ENCODE measurements at places on chromosomes 11 and 22.

DNA sequence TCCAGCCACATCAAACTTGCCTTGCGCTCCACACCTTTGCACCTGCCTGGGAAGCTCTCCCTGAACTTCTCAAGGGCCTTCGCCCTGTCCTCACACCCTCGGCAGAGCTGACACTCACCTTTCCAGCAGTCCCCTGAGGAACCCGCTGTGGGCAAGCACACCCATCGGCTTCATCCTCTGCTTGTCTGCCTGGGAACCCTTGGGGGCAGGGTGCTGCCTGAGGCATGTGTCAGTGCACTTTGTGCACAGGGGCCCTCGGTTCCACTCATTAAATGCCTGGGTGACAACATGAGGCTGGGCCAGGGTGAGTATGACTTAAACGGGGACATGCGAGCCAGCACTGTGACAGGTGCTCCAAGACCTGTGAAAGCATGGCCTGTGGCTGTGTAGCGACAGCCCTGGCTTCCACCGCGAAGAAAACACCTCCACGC is 2.6 kb upstream of the LRFN4 start:
- DNase-seq, result no peak

GRCh38 chr11:62266558-62266957 is 3.4 kb upstream of the SCGB2A2 start:
- DNase-seq, result no peak

DNA sequence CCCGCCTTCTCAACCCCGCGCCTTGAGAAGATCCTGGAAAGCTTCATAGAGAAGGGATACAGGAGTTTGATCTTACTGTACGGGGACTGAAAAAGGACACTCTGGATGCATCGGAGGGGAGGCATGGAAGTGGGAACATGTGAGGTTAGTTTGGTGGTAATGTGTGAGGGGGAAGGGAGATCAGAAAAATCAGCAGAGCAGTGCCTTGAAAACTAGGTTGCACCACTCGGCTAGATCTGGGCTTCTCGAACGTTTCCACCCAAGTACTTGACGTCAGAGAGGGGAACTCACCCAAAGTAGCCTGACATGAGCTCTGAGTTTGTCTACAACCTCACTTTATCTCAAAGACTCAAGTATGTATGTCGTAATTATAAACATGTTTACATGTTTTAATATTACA is 14.5 kb downstream of the USP35 start:
- no peak for DNase-seq

GRCh38 chr11:110243791-110244190 is 52.6 kb downstream of the RDX start:
- no peak for DNase-seq

GRCh38 chr11:12182676-12183541 is 72.5 kb downstream of the MICAL2 start:
- peak; percentile 30 for DNase-seq

- no peak for DNase-seq
Measured at GRCh38 chr11:25449091-25449490, 882.8 kb upstream of the ANO3 start.

GRCh38 chr11:64447831-64448598 is 89.1 kb downstream of the RPS6KA4 start:
- no peak for DNase-seq

DNA sequence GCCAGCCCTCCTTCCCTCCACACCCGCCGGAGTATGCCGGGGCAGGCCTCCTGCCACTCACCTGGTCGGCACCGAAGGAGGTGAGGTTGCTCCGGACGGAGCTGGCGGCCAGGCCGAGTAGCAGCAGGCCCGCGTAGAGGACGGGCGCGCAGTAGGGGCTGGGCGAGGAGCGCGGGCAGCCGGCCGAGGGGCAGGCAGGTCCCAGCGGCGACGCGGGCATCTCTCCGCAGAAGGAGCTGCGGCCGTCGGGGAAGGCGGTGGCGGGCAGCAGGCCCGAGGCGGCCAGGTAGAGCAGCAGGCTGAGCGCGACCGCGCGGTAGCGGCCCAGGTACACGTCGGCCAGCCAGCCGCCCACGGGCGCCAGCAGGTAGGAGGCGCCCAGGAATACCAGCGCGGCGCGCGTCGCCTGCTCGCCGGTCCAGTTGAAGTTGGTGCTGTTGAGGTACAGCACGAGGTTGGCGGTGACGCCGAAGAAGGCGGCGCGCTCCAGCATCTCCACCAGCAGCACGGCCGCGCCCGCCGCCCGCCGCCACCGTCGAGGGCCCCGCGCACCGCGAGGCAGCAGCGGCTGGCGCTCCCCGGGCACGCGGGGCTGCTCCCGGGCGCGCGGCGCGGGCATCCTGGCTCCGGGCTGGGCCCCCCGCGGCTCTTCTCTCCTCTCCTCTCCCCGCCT is 907 bp downstream of the SLC15A3 start:
- DNase-seq, result no peak

- no peak for DNase-seq
Measured at GRCh38 chr22:33426451-33426850, 368.3 kb upstream of the SYN3 start.

DNA sequence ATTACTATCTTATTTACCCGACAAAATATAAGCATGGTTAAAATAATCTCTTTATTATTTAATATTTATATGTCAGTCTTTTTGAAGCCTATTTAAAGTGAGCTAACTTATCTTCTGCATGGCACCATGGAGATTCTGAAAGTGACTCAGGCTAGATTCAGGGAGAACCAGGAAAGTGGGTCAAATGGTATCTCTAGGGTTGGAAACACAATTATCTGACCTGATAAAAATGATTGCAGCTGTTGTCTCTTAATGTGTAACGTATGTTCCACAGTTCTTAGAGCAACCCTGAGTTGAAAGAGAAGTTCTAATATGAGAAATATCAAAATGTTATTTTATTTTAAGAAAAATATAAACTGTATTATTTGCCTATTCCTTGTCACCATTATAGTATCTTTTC is 143.1 kb upstream of the CARD18 start:
- no peak for DNase-seq

- DNase-seq, result peak; percentile 21
Measured at GRCh38 chr11:75500742-75501141, 25.0 kb downstream of the GDPD5 start.

DNA sequence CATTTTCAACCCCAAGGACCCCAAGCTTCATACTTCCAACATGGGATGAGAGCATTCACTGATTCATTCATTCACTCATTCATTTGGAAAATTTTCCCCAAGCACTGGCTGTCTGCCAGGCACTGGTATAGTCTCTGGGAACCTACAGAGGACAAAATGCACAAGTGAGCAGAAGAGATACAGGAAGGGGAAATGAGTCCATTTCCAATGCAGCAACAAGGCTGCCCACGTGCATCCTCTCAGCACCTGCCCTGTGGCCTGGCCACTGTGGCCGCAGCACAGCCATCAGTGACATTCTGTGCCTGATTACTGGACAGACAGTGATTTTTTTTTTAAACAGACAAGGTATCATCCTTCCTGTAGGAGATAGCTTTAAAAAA is 96.0 kb upstream of the PITPNB start:
- DNase-seq, result no peak

- no peak for DNase-seq
Measured at GRCh38 chr11:96012086-96012824, 88.3 kb upstream of the MTMR2 start.

GRCh38 chr11:47564933-47565339 is 463 bp upstream of the PTPMT1 start:
- DNase-seq, result no peak

DNA sequence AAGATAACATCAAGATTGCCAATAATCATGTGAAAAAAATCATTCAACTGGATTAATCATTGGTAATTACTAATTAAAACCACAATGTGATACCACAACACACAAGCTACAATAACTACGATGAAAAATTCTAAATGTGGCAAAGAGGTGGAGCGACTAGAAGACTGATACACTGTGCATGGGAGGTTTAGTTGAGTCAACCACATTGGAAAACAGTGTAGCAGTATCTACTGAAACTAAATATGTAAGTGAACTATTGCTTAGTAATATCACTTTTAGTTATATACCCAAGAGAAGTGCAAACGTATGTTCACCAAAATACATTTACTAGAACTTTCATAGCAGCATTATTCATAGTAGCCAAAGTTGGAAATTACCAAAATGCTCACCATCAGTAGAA is 359.9 kb downstream of the ETS1 start:
- DNase-seq, result no peak

DNA sequence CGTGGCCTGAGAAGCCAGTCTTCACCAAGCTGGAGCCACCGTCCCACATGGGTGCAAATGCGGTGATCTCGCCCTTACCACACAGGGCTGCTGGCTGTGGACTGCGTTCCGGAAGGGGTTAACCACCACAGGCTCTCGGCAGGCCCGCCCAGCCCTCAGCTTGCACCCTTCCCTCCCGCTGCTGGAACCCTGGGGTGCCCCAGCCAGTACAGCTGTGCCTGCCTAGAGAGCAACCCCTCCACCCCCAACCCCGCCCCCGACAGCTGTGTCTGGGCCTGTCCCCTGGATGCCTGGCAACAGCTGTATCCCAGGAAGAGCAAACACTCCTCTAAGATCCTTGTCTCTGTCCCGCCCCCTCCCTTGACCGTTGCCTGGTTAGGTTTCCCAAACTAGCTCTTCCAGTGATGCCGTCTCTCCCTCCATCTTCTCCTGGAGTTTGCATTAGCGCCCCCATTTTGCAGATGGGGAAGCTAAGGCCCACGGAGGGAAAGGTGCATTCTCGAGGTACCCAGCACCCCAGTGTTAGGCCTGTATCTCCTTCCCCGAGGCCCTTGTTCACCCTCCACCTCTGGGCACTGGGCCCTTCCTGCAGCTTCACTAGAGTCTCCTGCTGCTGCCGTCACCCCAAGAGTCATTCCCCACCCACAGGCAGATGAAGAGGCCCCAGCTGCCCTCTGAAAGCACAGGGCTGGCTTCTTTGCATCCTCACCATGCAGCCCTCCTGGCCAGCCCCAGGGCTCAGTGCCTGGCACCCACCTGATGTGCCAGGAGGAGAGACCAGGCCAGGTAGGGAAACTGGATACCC is 12.6 kb upstream of the COX8A start:
- peak; percentile 56 for DNase-seq

- DNase-seq, result no peak
Measured at GRCh38 chr11:99585606-99586005, 564.9 kb downstream of the CNTN5 start.

- no peak for DNase-seq
Measured at GRCh38 chr11:33724644-33725035, 11.6 kb downstream of the CD59 start.

DNA sequence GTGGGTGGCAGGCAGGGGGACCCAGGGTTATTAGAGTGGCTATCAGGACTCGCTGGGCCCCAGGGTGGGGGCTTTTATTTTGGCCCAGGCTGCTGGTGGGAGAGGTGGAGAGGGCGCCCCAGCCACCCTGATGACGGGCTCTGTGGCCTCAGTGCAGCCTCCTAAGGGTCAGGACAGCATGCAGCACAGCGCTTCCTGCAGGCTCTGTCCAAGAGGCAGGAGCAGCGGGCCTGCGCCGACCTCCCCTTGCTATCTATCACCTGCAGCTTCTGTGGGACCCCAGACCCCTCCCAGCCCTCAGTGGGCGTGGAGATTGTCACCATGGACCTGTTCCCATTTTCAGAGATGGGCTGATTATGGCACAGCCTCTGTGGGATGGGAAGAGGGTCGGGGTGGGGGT is 54.3 kb upstream of the PPARA start:
- no peak for DNase-seq

GRCh38 chr11:63888170-63889086 is 28.5 kb downstream of the RCOR2 start:
- peak; percentile 80 for DNase-seq

GRCh38 chr11:20840341-20840740 is 171.0 kb downstream of the NELL1 start:
- DNase-seq, result peak; percentile 49

DNA sequence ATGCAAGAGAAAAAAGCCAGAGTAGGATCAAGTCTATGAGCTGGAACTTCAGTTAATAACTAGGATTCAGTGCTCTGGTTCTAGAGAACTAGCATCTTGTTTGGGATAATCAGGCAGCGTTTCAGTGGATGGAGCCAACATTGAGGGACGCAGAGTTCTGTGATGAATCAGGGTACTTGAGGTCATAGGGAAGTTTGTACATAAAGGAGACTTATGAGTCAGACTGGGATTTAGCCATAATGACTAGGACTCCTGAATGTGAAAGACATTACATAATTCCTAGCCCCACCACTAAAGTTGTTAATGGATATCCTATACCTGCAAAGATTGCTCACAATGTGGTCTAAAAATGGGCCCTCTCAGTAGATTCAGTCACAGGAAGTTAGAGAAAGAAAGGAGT is 6.8 kb downstream of the SLN start:
- DNase-seq, result no peak

DNA sequence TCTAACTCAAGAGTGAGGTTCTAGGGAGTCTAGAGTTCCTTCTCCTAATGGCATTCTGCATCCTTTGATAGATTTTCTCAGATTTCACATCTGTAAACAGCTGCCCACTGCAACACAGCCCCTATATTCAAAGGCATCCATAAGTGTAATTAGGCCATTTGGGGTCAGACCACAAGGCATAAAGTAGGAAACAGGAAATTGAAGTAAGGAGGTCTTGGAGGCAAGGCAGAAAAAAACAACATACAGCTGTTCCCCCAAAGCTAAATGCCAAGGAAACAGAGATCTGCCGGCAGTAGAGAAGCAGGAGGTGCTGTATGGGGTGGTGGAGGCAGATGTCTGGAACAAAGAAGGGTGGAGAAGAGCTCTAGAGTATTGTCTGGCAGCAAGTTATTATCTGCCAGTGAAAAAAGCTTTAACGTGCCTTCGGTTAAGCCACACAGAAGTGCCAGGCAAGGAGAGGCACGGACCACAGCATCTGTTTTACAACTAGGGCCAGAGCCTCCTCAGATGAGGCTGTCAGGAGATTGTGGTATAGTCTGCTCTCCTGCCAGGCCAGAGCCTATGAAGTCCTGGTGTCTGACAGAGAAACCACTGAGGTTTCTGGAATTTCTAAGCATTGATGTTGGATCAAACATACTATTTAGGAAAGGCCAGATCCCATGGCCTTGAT is 100.2 kb upstream of the CHRM4 start:
- no peak for DNase-seq

DNA sequence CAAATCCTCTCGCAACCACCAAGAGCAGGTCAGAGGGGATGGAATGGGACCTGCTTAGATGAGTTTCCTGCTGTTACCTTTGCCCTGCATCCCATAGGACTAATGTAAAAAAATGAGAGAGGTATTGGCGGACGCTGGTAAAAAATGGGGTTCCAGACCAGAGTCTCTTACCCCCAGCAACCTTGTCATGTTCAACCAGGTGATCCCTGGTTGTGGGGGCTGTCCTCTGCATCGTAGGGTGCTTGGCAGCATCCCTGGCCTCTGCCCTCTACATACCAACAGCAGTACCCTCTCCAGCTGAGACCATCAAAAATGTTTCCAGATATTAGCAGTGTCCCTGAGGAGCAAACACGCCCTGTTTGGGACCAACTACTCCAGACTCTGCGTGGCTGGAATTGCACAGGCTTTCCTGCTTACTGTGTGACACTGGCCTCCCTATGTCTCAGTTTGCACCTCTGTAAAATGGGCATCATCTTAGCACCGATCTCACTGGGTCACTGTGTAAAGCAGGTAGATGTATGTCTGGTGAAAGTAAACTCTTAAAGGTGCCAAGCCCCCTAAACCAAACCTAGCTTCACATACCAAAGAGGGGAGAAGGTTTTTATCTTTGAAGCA is 1.5 kb downstream of the APOL6 start:
- DNase-seq, result no peak
